ENCODE measurements at places on chromosomes 5 and 9.

DNA sequence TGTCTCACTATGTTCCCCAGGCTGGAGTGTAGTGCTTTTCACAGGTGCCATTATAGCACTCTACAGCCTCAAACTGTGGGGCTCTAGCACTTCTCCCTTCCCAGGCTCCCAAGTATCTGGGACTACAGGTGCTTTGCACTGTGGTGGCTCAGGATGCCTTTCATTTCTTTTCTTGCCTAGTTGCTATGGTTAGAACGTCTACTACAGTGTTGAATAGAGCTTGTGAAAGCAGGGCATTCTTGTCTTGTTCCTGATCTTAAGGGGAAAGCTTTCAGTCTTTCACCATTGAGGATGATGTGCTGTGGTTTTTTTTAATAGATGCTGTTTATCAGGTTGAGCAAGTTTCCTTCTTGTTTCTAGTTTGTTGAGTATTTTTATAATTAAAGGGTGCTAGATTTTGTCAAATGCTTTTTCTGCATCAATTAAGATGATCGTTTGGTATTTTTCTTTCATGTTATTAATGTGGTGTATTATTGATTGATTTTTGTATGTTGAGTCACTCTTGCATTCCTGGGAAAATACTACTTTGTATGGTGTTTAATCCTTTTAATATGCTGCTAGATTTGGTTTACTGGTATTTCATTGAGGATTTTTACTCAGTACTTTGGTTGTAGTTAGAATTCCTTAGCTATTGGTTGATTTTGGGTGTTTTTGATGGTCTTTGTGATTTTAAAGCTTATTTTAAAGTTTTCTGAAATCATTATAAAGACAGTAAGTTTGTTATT, 35.6 kb downstream of the GPBP1 start:
- DNase-seq = no peak

DNA sequence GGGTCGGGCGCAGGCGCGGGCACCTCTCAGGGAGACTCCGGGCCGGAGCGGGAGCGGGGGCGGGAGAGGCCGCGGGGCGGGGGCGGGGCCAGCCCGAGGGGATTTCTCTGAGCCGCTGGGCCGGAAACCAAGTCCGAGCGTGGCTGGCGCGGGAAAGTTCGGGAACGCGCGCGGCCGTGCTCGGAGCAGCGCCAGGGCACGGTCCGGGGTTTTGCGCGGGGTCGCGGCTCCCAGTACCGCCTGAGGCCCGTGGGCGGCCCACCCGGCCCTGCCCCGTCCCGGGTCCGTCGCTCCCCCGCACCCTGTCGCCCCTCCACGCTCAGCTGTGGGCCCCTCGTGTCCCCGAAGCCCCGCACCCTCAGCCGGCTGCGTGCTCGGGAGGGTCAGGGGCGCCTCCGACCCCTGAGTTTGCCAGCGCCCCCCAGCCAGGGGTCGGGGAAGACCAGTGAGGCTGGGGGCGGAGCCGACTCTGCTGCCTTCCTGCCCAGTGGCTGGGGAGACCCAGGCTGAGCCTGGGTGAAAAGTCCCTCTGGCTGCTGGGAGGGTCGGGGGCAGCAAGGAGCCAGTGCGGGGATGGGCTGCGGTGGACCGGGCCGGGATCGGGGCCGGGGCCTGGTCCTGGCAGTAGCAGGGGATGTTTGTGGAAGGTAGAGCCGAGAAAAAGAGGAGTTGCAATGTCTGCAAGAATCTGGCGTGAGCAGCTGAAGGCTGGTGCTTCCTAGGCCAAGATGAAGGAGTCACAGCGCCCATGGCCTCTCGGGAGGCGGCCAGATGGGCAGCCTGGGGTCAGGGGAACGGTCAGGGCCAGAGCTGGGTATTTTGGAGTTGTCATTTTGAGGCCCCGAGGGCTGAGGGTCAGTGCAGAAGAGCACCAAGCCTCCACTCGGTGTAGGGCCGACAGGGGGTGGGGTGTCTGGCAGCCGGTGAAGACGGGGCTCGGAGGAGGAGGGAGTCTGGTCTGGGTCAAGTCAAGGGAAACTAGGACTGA, 588 bp downstream of the TRAF2 start:
- peak; percentile 39 for DNase-seq

DNA sequence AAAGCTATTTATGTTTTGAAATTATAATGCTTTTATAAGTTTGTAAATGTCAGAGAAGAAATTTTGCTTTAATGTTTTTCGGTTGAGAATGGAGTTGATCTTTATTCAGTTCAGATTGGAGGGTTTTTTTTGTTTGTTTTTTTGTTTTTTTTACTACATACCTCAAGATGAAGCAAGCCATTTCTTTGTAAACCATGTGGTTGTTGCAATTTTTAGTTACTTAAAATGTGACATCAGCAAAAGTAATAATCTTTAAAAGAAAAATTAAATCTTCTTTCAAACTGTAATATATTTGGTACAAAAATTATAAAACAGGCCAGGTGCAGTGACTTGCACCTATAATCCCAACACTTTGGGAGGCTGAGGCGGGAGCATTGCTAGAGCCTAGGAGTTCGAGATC, 102.6 kb downstream of the CDC42SE2 start:
- DNase-seq = no peak

DNA sequence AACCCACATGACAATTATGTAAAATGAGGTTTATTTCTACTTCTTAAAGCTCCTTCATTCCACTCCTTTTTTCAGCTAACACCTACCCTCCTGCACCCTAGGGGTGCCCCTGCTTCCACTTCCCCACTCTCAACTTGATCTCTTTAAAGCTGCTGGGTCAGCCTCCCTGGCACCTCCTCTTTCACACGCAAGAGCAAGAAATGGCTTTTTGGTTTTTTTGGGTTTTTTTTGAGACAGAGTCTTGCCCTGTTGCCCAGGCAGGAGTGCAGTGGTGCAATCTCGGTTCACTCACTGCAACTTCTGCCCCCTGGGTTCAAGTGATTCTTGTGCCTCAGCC, 64.4 kb downstream of the SUSD1 start:
- no peak for DNase-seq

DNA sequence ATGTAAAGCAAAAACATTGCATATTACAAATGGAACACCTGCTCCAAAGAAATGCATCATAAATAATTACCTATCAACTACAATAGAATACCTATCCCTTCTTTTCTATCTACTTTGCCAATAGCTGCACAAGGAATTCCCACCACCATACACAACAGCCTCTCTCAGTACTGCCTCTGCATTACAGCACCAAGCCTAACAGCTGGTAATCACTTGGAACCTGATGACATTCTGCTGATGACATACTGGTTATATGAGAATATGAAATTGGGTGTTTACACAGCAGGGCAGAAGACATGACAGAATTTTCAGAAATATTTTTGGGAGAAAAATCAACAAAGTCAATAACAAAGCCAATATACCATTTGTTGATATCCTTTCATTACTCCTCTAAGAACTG, 43.2 kb downstream of the PSMB7 start:
- DNase-seq = no peak

DNA sequence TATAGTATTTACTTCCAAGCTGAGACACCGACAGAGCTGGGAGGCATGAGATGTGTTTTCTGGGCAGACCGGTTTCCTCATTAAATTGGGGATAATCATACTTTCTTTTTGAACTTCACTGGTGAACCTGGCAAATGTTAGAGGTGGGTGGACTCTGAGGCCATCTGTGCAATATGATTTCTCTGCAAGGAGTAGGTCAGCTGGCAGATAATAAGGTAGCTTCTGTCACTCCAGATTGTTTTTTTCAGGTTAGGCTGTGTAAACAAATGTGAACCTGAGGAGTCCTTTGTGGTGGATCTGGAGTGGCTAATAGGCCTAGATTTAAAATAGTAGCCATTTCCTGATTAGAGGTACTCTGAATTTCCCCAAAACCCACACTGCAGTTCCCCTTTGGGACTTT, 75.4 kb upstream of the S1PR3 start:
- DNase-seq = no peak

DNA sequence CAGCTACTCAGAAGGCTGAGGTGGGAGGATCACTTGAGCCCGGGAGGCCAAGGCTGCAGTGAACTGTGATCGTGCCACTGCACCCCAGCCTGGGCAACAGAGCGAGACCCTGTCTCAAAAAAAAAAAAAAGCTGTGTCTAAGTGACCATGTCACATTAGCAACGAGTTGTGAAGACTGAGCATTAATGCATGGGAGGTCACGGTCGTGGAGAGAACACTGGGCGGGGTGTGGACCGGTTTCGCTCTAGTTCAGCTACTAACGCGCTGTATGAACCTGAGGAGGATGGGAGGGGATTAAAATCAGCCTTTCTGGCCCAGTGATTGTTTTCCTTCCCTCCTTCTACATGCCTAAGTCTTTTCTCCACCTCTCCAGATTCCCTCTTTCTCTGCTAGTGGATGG, 56.7 kb upstream of the CARTPT start:
- DNase-seq = no peak

GRCh38 chr5:68230285-68230684, 14.7 kb downstream of the PIK3R1 start:
- DNase-seq = no peak

Measured in WERI-Rb-1 (cell line).